Activated T-cell treated with anti-CD3 and anti-CD28 coated beads, Interleukin-2, amount 50 U/mL, for 72 hours (primary cell): ENCODE measurements at places on chromosomes 5 and 9.

GRCh38 chr5:158435161-158435616 is 576.2 kb upstream of the CLINT1 start:
- DNase-seq, result peak; percentile 50

DNA sequence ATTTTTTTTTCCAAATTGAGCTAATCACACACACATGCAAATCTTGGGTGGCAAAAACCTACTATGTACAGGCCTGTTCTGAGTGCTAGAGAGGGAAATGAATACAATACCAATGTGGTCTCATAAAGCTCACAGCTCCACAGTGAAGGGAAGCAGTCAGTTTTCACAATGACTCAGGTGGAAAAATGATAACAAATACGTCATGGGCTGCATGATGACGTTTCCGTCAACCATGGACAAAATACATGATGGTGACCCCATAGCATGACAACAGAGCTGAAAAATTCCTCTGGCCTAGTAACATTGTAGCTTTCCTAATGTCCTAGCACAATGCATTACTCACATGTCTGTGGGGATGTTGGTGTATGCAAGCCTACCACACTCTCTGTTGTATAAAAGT is 252.5 kb downstream of the TRIM32 start:
- no peak for DNase-seq

DNA sequence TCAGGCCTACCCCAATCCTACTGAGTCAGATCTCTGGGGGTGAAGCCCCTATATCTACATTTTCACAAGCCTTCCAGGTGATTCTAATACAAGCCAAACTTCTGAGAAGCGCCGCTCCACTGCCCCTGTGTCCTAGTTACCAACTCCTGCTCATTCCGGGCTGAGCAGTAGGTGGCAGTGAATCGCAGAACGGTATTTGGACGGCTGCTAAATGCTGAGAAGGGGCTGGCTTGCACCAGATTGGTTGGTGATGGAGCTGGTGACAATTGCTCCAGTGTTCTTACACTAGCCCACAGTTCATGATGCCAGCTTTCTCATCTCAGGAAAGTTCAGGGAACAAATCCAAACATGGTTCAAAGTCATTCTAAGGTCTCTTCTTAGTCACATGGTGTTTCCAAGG is 31.1 kb upstream of the FGF1 start:
- DNase-seq, result peak; percentile 44

- DNase-seq, result no peak
Measured at GRCh38 chr9:129876815-129877214, 41.6 kb downstream of the USP20 start.

GRCh38 chr5:154937186-154937717 is 759 bp downstream of the GEMIN5 start:
- DNase-seq, result no peak

DNA sequence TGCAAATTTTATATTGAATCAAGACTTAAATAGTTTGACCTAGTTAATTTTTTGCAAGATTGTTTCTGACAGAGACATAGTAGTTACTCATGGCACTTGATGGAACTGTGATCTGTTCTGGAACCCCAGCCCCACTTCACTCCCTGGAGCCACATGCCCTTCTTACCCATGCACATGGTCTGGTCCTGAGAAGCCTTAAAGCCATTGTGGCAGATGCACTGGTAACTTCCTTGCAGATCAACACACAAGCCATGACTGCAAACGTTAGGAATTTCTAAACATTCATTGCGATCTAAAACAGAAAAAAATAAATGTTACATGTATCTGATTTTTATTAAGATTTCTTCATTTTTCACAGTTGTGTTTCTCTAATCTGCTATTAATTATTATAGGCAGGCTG is 221.2 kb downstream of the SLC12A2 start:
- no peak for DNase-seq

GRCh38 chr9:76818271-76818670 is 54.0 kb downstream of the PCA3 start:
- no peak for DNase-seq

DNA sequence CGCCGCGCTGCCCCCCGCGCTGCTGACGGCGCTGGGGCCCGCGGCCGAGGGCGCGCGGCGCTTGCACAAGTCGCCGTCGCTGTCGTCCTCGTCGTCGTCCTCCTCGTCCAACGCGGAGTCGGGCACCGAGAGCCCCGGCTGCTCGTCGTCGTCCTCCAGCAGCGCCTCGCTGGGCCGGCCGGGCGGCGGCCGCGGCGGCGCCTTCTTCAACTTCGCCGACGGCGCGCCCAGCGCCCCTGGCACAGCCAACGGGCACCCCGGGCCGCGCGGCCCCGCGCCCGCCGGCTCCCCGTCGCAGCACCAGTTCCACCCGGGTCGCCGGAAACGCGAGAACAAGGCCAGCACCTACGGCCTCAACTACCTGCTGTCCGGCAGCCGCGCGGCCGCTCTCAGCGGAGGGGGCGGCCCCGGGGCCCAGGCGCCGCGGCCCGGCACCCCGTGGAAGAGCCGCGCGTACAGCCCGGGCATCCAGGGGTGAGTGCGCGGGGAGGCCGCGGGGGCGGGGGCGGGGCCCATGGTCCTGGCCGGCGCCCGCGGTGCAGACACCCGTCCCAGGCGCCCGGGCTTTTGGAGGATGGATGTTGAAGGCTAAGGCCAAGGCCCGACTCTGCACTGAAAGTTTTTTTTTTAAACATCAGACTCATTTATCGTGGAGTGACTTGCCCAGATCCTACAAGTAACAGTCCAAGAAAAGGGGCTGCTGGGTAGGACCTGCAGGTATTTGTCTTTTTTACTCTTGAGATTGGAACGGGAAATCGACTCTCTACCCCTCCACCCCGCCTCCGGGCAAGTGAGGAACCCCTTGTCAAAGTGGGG is 1.2 kb downstream of the TENT4A start:
- no peak for DNase-seq

GRCh38 chr9:94159069-94159939 is 75.0 kb downstream of the PTPDC1 start:
- no peak for DNase-seq

DNA sequence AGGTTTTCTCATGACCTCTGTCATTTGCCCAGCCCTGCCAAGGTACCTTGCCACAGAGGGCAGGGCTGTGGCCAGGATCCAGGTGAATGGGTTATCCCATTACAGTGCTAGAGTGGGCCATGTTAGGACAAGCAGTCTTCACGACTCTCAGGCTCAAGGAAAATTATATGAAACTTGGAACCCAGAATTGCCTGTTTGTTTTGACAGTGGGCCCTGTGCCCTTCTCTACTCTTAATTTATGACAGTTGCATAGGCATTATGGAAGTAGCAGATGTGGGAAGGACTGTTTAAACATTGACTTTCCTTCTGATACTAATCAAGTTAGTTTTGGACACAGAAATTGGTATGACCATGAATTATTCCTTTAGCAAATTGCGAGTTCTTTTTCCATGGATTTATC is 41.7 kb downstream of the ITGA2 start:
- no peak for DNase-seq

GRCh38 chr5:157486221-157486681 is 26.2 kb downstream of the NIPAL4 start:
- no peak for DNase-seq

GRCh38 chr9:85055506-85056202 is 386.1 kb downstream of the NTRK2 start:
- DNase-seq, result no peak

DNA sequence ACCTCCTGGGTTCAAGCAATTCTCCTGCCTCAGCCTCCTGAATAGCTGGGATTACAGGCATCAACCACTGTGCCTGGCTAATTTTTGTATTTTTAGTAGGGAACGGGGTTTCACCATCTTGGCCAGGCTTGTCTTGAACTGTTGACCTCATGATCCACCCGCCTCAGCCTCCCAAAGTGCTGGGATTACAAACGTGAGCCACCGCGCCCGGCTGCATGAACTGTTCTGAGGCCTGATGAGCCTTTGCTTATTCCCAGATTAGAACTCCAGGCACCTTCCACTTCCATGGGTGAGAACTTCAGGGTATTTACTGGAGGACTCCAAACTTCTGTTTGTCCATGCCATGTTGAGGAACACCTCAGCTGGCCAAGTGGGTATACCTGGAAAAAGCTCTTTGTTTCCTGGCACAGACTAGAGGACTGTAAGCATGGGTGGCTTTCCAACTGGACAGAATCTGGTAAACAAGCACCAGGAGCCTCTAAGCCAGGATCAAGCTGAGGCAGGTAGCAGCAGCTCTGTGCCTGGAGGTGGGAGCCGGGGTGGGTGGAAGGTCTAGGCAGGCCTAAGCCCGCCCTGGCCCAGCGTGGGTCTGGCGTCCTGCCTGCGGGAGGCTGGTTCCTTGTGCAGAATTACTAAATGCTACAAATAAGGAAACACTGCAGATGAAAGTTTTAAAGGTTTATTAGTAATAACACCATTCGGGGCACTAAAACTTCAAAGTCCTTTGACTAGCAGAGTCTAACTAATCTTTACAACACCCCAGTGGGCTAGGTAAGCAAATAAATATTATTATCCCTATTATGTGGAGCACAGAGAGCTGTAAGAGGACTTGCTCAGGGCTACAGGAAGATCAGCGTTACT is 78.4 kb downstream of the SEMA5A start:
- DNase-seq, result no peak

GRCh38 chr5:136375920-136376319 is 10.6 kb upstream of the TRPC7 start:
- DNase-seq, result no peak

GRCh38 chr9:124077915-124078572 is 66.5 kb downstream of the LHX2 start:
- DNase-seq, result no peak

GRCh38 chr9:20582150-20582549 is 40.1 kb downstream of the MLLT3 start:
- no peak for DNase-seq

DNA sequence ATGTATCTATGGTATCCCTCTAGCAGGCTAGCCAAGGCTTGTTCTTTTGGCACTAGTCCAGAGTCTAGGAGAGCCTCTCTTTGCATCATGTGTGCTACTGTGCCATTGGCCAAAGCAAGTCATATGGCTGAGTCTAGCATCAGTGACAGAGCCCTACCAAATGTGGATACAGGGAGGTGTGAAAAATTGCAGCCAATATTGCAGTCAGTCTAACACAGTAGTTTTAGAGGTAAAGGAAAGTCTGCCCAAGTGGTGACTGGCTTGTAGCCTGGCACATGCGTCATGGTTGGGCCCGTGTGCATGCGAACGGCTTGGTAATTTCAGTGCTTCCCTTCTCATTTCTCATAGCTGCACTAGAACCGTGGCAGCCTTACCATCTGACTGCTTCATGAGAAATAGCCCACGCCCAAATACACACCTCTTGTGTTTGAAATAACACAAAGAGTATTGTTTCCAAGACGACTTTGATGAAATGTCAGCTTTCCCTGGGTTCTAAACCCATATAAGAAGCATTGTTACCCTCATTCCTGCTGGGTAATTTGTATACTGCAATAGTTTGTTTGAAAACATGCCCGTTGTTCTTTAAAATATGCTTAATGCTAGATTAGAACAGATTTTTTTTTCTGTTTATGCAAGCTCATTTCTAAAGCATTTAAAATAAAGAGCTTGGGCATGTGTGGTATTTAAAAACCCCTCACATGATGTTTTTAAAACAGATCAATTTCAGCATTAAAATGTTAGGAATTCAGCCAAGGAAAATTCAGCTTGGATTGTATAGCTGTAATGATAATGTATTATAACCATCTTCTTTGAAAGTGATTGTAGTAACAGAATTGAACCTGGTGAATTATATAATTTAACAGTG is 113.2 kb downstream of the TLE4 start:
- no peak for DNase-seq

GRCh38 chr9:117379341-117379740 is 35.5 kb downstream of the ASTN2 start:
- no peak for DNase-seq

GRCh38 chr9:123771690-123772089 is 158.2 kb downstream of the DENND1A start:
- no peak for DNase-seq

GRCh38 chr5:102231693-102232619 is 64.1 kb downstream of the SLCO4C1 start:
- DNase-seq, result peak; percentile 16

DNA sequence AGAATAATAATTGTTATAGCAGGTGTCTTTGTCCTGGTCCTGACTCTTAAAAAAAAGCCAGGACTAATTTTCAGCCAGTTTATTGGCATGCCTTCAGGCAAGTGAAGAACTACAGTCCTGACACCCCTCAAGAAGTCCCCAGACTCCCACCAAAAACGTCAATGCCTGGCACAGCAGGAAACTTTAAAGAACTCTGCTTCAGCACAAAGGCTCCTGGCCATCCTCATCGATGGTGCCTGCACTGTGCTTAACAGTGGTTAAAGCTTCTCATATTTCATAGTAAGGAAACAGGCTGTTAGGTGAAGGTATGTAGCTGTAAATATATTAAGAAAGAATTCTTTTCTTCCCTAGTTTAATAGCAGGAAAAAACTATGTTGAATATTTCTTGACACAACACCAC is 280.1 kb upstream of the PUM3 start:
- DNase-seq, result no peak

GRCh38 chr9:131530546-131530919 is 530 bp downstream of the UCK1 start:
- DNase-seq, result peak; percentile 37

DNA sequence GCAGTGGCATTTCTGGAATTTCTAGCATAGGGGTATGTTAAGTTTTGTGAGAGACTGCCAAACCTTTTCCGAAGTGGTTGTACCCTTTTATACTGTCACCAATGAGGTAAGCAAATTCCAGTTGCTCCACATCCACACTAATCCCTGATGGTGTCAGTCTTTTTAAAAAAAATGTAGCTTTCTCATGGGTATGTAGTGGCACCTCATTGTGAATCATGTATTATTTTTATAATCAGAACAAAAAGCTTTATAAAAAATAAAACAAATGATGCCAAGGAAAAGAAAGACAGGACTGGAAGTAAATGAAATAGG is 93.4 kb upstream of the CLINT1 start:
- no peak for DNase-seq

- DNase-seq, result no peak
Measured at GRCh38 chr5:173316339-173317020, 11.7 kb downstream of the STC2 start.

DNA sequence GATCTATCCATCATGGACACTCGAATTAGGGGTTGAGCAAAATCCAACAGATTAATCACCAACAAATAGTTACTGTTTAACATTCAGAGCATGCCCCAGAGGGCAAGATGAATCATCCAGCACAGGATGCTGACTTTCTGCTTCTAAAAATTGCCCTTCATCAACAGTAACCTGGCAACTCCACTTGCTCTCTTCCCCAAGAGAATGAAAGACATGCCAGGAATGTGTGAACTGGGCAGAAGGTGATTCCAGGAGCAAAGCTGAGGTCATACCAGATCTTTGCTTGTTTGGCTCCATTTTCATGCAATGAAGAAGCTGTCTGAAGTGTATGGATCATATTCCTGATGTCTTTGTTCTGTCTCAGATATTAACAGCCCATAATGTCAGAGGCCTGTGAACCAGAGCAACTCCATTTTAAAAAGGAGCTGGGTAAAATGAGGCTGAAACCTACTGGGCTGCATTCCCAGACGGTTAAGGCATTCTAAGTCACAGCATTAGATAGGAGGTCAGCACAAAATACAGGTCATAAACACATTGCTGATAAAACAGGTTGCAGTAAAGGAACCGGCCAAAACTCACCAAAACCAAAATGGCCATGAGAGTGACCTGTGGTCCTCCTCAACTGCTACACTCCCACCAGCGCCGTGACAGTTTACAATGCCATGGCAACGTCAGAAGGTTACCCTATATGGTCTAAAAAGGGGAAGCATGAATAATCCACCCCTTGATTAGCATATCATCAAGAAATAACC is 2.5 kb upstream of the ZNF367 start:
- DNase-seq, result peak; percentile 26

GRCh38 chr5:169415371-169415770 is 114.4 kb upstream of the SLIT3 start:
- DNase-seq, result no peak

- DNase-seq, result no peak
Measured at GRCh38 chr5:14059810-14060209, 83.3 kb upstream of the TRIO start.
